ENCODE measurements at places on chromosomes 5 and 9.

DNA sequence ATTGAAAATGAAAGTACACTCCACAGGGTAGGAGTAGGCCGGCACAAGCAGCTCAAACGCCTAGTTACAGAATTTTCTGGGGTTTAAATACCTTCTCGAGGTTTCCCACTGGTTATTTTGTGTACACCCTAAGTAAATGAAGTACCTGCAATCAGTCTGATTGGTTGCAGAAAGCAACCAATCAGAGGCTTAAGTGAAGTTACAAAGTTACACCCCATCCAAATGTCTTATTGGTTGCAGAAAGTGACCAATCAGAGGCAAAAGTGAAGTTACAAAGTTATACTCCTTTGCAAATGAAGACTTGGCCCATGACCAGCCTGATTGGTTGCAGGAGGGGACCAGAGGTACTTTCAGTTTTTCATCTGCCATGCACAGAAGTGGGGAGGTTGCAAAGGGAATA, 33.2 kb upstream of the ERAP2 start:
- no peak for DNase-seq

DNA sequence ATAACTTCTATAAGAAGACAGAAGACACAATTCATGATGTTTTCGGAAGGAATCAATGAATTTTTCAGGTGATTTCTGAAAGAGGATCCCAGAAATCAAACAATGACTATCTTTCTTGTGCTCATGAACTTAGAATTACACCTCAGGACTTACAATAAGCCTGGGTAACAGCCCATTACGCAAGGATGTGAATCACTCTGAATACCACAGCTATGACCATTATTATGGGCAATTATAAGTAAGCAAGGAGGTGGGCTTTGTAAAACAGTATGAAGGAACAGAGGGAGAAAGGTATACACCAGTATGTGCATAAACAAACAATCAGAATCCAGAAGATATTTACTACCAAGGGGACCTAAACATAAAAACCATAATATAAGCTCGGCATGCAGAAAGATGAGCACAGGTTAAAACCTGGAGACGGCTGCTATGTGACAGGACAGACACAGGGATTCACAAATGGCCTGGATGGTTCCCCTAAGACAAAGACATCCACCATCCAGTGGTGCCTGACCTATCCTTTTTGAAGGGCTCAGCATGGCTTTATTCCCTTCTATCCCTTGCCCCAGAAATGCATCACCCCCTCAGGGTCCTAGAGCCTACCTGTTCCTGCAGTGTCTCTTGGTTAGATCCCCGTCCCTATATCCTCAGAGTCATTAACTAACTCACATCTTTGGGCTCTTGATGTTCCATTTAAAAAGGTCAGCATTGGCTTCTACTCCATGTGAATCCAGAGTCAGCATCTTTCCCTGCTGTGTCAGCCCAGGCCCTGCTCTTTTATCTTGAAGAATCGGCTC, 21.8 kb upstream of the PPP2CA start:
- DNase-seq, result peak; percentile 94

GRCh38 chr9:36007316-36007708, 29.4 kb upstream of the RECK start:
- DNase-seq, result no peak

GRCh38 chr5:1833264-1834021, 32.2 kb downstream of the NDUFS6 start:
- DNase-seq, result no peak

- peak; percentile 86 for DNase-seq
Measured at GRCh38 chr9:120708526-120709224, 5.6 kb downstream of the MEGF9 start.

GRCh38 chr5:2140501-2141175, 257.9 kb upstream of the IRX4 start:
- no peak for DNase-seq

GRCh38 chr5:115377468-115378217, 81.2 kb upstream of the CCDC112 start:
- peak; percentile 95 for DNase-seq

DNA sequence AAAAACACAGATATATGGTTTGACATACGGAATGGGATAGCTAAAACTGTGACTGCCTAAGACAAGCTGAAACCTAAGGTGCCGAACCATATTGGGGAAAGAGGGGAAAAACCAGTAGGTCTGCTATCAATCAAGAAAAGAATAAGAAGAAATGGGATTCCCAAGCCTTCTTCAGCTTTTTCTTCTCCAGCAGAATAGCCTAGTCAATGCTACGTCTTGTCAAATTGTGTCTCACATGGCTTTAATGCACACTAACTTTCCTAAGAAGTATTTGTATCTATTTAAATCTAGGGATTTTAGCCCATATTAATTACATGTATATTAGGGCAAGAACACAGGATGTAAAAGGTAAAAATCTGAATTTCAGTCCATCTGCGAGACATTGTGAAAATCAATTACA, 797 bp upstream of the FBXO38 start:
- no peak for DNase-seq

- peak; percentile 83 for DNase-seq
Measured at GRCh38 chr5:35313291-35313690, 83.0 kb upstream of the PRLR start.

DNA sequence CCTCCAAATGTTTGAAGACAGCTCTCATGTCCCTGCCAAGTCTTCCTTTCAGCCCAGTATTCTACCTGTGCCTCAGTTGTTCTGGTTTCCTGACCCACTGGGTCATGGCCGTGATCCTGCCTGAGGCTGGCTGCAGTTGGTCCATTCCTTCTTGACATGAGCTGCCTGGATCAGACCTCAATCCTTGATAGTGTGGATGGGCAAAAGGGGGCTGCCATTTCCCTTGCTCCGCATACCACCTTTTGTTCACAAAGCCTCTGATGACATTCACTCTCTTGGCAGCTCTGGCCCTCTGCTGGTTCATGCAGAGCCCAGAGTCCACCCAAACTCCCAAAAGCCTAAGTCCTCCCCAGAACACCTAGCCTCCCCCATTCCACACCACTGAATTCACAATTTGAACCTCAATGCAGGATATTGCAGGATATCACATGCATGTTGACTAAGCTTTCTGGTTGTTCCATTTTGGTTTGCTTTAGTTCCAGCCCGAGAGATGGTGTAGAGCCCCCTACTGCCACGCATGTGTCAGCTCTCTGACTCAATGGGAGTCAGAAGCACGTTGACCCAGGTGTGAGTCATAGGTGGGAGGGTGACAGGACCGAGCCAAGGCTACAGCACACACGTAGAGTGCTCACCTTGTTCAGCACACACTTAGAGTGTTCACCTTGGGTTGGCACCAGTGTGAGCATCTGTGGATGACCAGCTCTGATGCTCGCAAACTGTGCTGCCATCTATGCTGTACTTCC, 137.2 kb downstream of the MTX3 start:
- DNase-seq, result peak; percentile 70

DNA sequence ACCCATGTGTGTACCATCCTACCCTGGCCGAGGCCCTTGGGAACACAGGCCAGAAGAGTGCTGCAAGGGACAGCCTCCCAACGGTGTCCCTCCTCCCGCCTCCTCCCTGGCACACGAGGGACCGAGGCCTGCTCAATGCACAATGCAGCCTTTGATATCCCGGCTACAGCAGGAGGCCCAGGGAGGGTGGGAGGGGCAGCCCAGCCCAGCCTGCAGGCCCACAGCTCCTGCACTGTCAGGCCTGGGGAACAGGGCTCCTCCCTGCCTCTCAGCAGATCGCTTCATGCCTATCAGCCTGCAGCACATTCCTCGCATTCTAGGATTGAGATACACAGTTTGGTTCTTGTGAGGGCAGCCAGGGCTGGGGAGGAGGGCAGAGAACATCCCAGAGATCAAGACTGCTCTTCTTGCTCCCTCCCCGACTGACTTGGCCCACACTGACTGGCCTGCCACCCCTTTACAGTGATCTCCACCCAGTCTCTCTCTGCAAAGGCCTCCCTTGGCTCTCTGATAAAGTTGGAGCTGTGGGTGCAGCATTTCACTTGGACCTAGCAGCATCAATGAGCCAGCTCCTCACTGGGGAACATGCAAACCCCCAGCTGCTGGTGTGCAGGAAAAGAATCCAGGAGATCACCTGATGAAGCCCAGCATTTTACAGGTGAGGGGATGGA, at the start of gene SH3TC2:
Gene SH3TC2 (minus strand): TSS at position 46 of the 671 bp plus-strand sequence. CDS start 40 bp downstream, at position 6.
- DNase-seq, result no peak

GRCh38 chr5:139903795-139904565, 108.4 kb downstream of the PSD2 start:
- DNase-seq, result no peak

- peak; percentile 46 for DNase-seq
Measured at GRCh38 chr9:116020801-116021200, 132.8 kb upstream of the PAPPA start.

DNA sequence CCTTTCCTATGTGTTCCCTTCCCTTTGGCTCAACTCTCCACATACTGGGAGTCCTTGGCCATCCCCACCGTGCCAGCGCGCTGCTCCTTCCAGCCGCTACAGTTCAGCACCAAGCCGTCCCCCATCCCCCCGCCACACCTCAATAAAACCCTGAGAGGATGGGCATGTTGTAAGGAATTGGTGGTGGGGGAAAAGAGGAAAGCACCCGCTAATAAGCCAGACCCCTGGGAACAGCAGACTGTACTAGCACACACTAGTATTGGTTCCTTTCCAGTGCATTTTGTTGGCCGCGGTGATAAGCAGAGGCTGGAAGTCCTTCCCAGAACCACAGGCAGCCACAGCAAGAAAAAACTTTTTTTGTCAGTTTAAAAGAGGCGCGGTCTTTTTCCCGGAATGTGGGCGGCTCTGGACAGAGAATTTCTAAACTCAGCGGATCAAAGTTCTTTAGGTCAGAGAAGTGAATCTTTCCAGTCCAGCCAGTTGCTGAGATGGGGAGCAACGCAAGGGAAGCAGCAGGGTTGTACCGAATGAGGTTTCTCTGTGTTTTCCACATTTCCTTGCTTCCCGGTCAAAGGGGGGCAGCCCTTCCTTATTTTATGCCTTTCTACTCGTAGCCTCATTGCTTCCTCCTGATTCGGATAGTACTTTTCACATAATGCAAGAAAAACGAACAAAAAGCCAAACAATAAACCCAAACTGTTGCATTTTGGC, 2.1 kb downstream of the CHSY3 start:
- DNase-seq, result peak; percentile 71

- DNase-seq, result peak; percentile 91
Measured at GRCh38 chr5:55159763-55160492, at the start of gene GPX8. GPX8 (plus strand) TSS chr5:55160171; CDS start chr5:55160193, 22 bp downstream.

- no peak for DNase-seq
Measured at GRCh38 chr9:124040935-124041816, 29.6 kb downstream of the LHX2 start.

GRCh38 chr9:93964685-93965084, 9.5 kb upstream of the BARX1 start:
- no peak for DNase-seq

- DNase-seq, result no peak
Measured at GRCh38 chr5:28132151-28132550, 1093.8 kb upstream of the CDH9 start.

- DNase-seq, result peak; percentile 55
Measured at GRCh38 chr5:373710-374602, 52.4 kb downstream of the AHRR start.

DNA sequence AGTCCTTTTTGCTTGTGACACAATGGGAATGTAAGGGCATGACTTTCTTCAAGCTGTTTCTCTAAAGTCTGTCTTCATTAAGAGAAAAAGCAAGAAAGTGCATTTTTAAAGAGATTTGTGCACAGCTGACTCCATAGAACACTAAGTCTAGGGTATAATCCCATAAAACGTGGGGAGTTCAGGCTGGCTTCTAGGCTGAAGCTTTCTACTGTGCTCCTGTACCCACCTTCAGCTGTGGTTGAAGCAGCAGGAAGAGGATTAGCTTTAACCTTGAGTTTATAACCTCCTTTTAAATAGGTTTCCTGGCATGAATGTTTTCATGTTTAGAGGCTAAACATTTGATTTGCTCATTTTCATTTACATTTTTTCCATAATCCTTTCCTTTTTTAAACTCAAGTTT, 126.4 kb downstream of the HACD4 start:
- no peak for DNase-seq

GRCh38 chr5:88895681-88896501, 12.9 kb upstream of the MEF2C start:
- no peak for DNase-seq
